ENCODE measurements at places on chromosomes 4 and X. TPM values are rescaled to one million over a fixed set of nuclear protein-coding genes. Genes with fewer than 3 reads are reported as not detected.
A peak's percentile ranks its signal among the peaks of the same experiment; 100 is the strongest.

GRCh38 chrX:114127411-114128025, 456.4 kb upstream of the HTR2C start:
- DNase-seq = no peak

DNA sequence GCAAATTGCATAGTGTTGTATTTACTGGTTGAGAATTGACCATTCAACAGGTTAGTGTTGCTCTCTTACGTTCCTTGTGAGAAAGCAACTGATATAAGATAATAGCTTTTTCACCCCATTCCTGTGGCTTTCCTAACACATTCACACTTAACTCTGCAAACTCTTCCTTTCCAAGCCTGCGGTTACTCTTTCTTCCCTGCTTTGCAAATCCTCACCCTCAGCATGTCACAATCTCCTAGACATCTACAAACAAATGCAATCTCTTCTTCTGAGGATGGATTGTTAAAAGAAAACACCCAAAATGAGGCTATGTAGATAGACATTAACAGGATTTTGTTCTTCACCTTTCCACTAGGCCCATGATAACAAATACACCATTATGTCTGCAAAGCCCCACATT, 771.7 kb upstream of the PCDH7 start:
- DNase-seq = no peak

DNA sequence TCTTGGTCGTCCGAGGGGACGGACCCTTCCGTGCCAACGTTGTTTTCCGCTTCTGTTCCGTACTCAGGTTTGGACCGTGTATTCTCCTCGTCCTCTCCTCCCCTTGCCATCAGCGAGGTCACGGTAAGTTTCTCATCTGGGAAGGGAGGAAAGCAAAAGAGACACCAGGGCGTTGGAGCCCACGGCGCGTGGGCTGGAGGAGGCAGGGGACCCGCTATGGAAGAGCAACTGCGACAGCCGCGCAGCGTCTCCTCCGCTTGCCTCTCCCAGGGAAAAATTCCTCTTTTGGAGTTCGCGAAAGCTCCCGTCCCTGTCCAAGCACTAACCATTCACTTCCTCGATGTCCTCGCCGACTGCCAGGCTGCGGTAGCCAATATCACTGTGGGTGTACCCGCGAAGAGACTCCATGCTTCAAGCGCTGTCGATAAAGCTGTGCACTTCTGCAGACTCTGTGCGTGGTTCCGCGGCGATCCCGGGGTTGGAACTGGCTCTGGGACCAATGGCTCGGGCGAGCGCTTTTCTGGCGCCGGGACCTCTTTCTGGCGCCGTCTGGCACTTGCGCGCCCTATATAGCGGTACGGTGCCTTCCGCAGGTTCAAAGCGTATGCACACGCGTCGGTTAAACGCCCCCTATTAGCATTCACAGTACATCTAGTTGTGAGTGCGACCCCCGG, at the start of gene ESX1:
TSS of gene ESX1 (minus strand) at position 492 of the 674 bp plus-strand sequence. CDS start at position 408, 84 bp downstream.
- DNase-seq = no peak

GRCh38 chr4:1641671-1642070, 42.4 kb downstream of the FAM53A start:
- DNase-seq = no peak

The PABPC5 gene
- not detected for total RNA-seq

The WNK3 gene
- total RNA-seq = 0.05 TPM

- no peak for DNase-seq
Measured at GRCh38 chrX:141897690-141898089, 6.0 kb upstream of the MAGEC1 start.

- no peak for DNase-seq
Measured at GRCh38 chr4:52192721-52193135, 141.6 kb downstream of the SPATA18 start.

DNA sequence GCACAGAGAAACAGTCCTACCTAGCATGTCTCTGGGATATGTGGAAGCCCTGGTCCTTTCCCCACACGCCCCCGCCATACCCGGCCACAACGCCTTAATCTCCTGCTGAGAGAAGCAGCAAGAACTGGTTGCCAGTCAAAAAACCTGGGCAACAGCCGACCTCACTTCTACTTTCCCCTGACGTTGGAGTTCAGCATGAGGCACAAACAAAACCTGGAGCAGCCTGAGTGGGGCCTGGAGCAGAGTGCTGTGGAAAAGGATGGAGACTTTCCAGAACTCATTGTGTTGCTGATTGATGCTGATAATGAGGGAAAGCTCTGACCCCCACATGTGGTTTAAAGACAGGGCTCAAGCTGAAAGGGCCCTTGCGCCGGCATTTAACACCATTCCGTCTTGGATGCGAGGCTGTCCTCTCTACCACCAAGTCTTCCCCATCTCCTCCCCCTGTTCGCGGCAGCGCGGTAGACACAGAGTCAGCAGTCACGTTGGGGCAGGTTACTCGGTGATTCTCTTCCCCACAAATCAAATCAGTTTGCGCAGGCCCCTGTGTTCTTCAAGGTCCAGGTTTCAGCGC, 666 bp downstream of the CCDC158 start:
- no peak for DNase-seq

- no peak for DNase-seq
Measured at GRCh38 chr4:177339477-177340374, 30.1 kb downstream of the NEIL3 start.

DNA sequence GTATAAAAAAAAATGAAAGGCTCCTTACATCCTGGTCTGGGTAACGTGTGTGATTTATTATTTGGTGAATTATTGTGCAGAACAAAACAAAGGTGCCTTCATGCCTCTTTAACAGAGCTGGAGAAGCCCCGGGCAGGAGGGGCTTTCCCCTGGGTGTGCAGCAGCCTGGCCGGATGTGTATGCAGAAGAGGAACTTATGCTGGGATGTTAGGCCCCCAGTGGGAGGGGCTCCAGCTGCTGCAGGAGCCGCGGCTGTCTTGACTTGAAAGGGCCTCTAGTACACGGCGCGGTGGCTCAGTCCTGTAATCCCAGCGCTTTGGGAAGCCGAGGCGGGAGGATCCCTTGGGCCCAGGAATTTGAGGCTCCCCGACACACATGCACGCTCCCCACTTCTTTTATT, 16.0 kb downstream of the CCNQ start:
- DNase-seq = peak; percentile 42

The GDPD2 gene
- total RNA-seq = 0.21 TPM

GRCh38 chr4:187934766-187935165, 60.8 kb upstream of the ZFP42 start:
- no peak for DNase-seq

The CT45A5 gene
- total RNA-seq = not detected

The SMIM31 gene
- total RNA-seq = not detected

DNA sequence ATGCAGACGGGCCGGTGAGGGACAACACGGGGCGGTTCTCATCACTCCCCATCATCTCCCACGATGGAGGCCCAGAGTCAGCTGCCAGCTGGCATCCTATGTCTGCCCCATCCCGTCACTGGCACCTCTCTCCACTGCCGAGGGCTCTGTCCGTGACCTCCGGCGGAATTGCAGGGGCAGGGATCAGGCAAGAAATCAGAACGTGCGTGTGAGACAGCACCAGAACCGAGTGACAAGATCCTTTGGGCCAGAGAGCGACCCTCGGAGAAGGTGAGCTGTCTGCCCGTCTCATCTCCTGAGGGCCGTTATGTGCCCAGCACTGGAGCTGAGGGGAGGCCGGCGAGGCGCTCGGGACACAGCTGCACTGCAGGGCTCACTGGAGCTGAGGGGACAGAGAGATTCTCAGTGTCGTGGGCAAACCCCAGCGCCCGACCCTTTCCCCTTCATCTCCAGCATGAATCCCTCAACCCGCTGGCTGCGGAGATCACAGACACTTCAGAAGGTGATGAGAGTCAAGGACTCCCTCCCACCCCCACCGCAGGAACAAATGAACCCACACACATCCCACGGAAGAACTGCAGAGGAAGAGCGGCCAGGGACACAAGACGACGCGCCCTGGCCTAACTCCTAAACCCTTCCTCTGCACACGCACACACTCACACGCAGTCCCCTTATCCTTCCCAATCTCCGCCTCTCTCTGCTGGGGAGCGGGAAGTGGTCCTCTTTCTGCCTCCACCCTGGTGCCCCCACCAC, 128.7 kb downstream of the AFAP1 start:
- no peak for DNase-seq

DNA sequence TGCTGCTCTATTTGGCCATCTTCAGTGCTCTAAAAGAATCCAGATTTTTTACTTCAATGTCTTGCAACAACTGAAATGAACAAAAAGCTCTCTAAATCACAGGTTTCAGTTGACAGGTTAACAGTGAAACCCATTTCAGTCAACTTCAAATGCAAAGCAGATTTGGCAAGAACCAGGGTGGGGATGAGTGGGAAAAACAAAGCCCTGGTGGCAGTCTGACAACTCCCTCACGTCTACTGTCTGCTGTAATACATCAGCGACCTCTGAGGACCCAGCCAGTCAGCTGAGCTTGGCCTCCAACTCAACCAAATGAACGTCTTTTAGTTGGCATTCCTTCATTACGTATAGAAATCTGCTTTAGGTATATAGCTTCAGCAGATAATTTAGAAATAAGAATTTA, 95.8 kb downstream of the COL25A1 start:
- no peak for DNase-seq

The NEXMIF gene
- 0.71 TPM for total RNA-seq

- no peak for DNase-seq
Measured at GRCh38 chr4:53680168-53680567, 88.9 kb upstream of the LNX1 start.

DNA sequence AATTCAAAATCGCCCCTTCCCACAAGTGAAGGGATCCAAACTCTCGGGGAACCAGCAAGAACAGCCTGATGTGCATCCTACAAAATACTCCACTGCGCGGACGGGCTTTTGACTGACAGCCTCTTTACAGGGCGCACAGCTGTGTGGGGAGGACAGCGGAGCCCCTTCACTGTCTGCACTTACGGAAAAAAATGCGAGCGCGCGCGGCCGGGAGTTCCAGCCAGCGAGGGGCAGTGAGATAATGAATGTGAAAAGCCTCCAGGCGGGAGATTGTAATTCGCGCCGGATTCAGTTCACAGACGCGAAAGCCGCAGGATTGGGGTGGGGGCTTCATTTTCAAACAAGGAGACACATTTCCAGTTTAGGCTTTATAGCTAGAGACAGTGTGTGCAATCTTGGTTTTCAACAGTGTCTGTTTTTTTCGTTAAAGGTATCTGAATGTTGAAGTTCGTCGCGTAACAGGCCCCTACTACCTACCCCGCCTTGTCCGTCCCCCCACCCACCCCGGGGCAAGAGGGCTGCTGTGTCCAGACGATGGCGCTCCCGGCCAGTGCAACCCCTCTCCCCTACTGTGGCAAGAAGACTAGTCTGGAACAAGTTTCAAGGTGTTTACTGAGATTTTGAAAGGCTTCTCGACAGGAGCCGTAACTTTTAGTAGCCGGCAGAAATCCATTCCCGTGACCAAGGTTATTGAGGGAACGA, 1.7 kb upstream of the GPR50 start:
- no peak for DNase-seq

DNA sequence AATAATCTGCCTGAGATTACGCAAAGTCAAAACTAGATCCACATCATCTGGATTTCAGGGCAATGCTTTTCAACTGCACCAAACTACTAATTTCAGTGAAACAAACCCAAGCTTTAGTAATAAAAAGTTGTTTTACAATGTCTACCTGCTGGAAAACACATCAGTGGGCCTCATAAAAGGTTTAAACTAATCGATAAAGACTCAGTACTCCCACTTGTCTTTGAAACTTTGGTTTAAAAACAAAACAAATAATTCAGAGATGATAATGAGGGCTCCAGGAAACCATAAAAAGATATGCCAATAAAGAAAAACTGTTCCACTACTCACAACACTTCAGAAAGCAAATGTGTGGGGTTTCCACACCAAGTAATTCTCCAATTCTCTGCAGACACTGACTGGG, 10.2 kb downstream of the PSMD10 start:
- no peak for DNase-seq

GRCh38 chrX:151830911-151831310, 81.8 kb upstream of the MAGEA4 start:
- DNase-seq = no peak

DNA sequence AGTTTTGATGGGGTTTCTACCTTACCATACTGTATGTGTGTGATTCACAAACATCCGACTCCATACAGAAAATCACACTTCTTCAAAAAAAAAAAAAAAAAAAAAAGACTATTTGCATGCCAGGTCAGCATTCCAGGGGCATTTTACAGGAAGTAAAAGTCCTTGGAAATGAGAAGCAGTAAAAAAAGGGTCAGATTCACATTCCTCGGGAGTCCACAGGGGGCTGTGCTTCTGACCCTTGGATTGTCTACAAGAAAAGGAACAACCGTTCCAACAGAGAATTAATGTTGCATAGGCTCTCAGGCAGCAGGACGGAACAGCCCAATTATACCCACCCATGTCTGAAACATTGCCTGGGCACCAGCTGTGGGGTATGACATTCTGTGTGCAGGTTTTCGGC, 290.3 kb downstream of the LDB2 start:
- DNase-seq = no peak

DNA sequence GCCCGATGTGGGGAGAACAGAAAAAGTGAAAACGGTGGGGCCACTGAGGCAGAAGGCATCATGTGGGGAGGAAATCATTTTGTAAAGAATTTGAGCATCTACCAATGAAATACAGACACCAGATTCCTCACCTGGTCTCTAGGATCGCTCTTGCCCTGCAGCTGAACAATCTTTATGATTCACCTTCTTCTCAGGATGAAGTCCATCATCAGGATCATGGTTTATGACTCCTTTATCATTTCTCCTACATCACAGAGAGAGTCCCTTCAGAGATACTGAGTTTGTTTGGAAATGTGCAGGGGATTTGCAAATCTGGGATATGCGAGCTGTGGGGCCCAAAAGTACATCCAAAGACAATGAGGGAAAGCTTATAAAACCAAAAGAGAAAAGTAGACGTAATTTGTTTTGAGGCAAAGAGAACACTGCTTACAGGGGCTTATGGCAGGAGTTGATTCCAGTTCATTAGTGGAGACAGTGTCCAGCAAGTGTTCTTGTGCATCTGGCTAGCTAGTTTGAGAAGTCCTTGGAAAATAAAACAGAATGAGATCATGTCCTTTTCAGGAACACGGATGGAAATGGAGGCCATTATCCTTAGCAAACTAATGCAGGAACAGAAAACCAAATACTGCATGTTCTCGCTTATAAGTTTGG, 15.3 kb upstream of the ANXA5 start:
- DNase-seq = no peak

The SPATA4 gene
- not detected for total RNA-seq

GRCh38 chr4:54289316-54289715, 60.2 kb downstream of the PDGFRA start:
- no peak for DNase-seq

GRCh38 chr4:168995537-168996295, 14.3 kb downstream of the CBR4 start:
- DNase-seq = no peak

DNA sequence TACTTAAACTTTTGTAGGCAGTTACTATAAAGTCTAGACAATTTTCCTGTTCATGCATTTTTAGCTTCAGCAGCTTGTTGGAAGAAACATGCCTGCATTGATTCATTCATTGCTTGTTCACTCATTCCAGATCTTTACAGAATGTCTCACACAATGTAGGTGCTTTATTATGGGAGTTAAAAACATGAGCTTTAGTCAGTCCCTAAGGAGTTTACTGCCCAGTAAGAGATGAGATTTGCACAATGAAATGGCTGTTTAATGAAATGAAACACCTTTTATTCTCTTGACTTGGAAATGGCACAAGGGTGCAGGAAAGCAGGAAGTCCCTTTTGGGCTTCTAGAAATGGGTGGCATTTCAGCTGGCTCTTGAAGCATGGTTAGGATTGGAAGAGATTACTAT, 2.9 kb downstream of the NOCT start:
- no peak for DNase-seq

The GPRASP2 gene
- total RNA-seq = 0.23 TPM

The HSD17B10 gene
- 139 TPM for total RNA-seq

- DNase-seq = no peak
Measured at GRCh38 chr4:28402751-28403150, 1542.1 kb downstream of the STIM2 start.

The TDO2 gene
- total RNA-seq = not detected
